NCI-H1417 treated with DMSO at 0.1 percent for 48 hours (cell line): ENCODE measurements at places on chromosomes 6 and 20.

DNA sequence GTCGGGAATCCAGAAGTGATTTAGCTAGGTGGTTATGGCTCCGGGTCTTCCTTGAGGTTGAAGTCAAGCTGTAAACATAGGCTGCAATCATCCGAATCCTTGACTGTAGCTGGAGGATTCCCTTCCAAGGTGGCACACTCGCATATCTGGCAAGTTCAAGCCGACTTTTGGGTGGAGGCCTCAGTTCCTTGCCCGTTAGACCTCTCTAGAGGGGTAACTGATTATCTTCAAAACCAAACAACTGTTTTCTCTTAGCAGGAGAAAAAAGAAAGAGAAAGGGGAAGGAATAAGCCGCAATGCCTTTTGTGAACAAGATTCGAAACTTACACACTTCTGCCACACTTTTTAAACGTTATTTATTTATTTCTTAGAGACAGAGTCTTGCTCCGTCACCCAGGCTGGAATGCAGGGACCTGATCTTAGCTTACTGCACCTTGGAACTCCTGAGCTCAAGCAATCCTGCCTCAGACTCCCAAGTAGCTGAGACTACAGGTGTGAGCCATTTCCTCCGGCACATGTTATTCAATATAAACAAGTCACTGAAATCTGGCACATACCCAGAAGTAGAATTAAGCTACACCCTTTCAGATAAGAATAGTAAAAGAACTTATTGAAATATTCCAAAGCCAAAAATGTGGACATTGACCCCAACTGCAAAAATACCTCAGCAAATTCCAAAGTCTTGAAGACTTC lies 76.3 kb downstream of the HFE start:
- no peak for DNase-seq

- DNase-seq, result no peak
Observed at GRCh38 chr20:33790566-33790965, 20.6 kb upstream of the CHMP4B start.

DNA sequence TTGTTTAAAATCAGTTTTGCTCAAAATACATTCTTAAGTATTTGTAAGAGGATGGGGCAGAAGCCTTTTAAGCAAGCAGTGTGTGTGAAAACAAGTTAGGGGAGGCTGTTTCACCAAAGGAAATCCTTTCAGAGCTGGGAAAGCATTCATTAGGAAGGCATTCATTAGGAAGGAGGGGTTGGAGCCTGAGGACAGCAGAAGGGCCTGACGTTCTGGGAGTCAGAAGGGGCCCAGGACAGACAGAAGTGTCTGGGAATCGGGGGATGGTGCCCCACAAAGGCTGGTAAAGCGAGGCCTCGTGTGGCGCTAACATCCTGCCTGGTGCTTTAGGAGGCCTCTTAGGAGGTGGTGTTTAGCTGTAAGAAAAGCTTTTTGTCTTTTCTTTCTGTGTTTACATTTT lies 80.6 kb upstream of the NXT1 start:
- DNase-seq, result no peak

DNA sequence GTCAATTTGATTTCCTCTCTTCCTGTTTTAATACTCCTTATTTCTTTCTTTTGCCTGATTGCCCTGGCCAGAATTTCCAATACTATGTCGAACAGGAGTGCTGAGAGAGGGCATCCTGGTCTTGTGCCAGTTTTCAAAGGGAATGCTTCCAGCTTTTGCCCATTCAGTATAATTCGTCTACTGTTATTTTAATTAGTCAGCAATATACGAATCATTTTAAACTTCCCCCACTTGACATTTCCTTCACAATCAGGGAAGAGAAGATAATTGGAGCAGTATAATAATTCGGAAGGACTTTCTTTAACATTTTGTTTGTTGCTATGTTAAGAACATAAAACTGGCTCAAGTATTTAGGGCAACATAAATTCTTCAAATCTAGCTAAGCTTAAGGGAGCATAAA lies 860.3 kb upstream of the SLC35B3 start:
- DNase-seq, result no peak

DNA sequence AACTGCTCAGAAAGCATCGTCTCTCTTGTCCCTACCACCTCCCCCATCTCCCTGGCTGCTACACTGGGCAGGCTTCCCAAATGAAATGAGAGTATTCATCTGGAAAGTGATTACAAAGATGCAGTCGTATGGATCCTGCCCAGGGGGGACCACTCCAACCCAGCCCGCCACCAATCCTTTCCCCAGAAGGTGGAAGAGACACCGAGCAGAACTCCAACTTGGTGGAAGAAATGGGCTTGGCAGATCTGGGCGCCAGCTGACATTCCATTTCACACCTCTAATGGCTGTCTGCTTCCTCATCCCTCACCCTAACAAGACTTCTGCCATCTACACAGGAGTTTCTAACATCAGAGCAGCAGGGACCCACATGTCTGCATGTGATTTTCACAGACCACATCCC lies 12.7 kb downstream of the PKHD1 start:
- no peak for DNase-seq

- DNase-seq, result no peak
Observed at GRCh38 chr20:52981051-52981450, 8.9 kb downstream of the TSHZ2 start.

DNA sequence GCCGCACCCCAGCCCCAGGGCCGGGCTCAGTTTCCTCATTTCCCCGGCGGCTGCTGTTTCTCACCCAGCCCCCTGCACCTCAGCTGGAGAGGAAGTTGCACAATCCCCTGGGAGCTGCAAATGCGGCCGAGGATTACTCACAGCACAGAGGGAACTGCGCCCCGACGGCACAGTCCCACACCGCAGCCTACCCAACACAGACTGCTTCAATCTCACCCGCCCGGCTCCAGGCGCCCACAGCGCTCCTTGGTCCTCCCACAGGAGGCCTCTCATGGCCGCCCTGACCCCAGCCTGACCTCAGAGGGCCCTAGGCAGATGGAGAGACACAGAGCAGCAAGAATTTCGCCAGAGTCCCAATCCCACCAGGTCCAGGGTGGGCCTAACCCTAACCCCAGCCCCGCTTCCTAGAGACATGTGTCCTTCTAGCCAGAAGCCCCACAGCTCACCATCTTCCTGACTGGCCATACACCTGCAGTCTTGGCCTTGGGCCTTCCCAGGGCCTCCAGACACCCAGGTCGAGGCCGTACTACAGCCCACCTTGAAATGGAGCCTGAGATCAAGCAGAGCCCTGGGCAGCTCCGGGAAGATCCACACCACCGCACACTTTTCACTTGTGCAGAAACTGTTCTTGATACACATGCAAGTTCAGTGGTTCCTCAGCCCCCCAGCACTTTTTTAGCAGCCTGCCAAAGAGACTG lies 11.7 kb downstream of the TFEB start:
- DNase-seq, result no peak

- DNase-seq, result peak; percentile 9
Observed at GRCh38 chr20:11379257-11380011, 538.3 kb upstream of the BTBD3 start.

- DNase-seq, result no peak
Observed at GRCh38 chr6:152240436-152240835, 396.7 kb downstream of the SYNE1 start.

- DNase-seq, result peak; percentile 59
Observed at GRCh38 chr6:170279977-170280688, 10.7 kb downstream of the DLL1 start.

GRCh38 chr6:25927756-25928216 lies 2.7 kb downstream of the SLC17A2 start:
- DNase-seq, result no peak

DNA sequence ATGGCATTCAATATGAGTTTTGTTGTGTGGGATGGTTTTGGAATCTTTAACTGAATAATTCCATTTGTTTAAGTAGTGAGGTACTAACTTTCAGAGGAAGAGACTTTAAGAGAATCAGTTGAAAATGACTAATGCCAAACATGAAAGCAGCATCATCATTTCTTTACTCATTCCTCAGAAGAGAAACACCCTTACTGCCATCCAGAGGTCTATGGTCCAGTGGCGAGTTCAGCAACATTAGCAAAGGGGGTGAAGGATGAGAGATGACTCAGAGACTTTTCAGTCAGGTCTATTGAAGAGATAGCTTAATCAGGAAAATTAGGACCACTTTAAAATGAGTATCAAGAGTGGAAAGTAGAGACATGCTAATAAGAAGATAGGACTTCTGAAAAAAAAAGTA lies 118.8 kb downstream of the COL19A1 start:
- no peak for DNase-seq

GRCh38 chr20:17673084-17673483 lies 9.0 kb downstream of the RRBP1 start:
- no peak for DNase-seq

- DNase-seq, result no peak
Observed at GRCh38 chr6:45808042-45808645, 207.5 kb downstream of the CLIC5 start.

DNA sequence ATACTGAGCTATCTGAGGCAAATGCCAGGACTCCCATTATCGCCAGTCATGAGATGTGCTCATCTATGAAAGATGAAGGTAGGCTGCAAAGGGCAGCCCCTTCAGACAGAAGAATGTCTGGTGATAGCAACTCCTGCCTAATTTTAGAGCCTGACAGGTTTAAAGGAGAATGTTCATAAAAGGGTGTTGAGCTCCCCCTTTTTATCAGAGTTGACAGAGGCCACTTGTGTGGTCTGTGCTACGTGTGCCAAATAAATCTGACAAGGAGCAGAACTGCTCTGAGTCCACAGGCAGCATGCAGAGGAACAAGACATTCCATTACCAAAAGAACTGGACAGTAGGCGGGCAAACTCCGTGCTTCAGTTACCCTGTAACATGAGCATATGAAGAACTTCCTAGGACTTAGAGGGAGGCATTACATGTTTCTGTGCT lies 101.8 kb downstream of the PREP start:
- DNase-seq, result no peak

GRCh38 chr20:4040283-4041179 lies 25.2 kb upstream of the RNF24 start:
- DNase-seq, result no peak

GRCh38 chr20:37282556-37282955 lies 6.9 kb upstream of the MANBAL start:
- no peak for DNase-seq

- DNase-seq, result no peak
Observed at GRCh38 chr6:111521497-111522270, 38.7 kb upstream of the REV3L start.

- DNase-seq, result no peak
Observed at GRCh38 chr20:40583636-40584035, 105.4 kb downstream of the MAFB start.

- no peak for DNase-seq
Observed at GRCh38 chr20:53652090-53652858, 58.6 kb upstream of the ZNF217 start.

DNA sequence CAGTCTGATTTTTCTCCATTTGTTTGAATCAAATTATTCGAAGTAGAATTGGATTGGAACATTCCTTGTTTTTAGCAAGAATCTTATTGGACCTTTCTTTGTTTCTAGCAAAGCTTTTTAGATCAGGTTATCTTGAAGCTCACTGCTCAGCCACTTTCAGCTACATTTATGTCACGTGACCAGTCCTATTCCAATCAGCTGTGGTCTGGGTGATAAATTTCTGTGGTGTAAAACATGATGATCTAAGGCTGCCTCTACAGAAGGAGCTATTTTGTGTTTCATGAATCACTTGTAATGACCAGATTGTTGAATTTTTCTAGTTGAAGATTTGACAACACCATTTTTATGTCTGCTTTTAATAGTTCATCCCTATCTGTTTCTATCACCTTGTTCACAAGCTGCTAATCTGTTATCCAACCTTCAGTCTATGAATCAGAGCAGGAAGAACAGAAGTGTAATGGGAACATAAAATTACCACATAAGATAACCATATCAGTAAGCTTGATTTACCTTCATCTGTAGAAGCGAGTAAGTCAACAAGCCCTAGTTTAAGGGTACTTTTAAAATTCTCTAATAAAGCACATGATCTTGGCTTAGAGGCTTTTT lies 101.0 kb upstream of the MAP3K7 start:
- DNase-seq, result no peak

DNA sequence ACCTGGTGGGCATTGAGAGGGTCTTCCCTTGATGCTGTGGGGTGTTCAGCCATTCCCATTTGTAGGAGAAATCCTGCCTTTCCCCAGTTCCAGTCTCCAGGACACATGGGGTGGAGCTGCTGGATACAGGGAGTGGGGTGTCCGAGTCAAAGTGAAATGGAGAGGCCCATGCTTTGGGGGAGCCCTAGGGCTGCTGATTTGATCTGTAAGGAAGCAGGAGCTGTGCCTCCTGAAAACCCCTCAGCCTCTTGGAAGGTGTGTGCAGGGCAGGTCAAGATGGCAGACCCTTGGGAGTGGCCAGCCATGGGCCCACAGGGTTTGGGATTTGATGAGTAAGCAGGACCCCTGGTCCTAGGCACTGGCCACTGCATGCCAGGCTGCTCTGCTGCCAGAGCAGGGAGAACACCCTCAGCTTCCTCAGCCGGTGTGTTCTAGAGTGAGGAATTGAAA lies 82.0 kb downstream of the SERAC1 start:
- no peak for DNase-seq

GRCh38 chr6:89079511-89080234 lies 878 bp upstream of the PNRC1 start:
- peak; percentile 16 for DNase-seq

- no peak for DNase-seq
Observed at GRCh38 chr6:155121699-155122098, 126.6 kb downstream of the TIAM2 start.

DNA sequence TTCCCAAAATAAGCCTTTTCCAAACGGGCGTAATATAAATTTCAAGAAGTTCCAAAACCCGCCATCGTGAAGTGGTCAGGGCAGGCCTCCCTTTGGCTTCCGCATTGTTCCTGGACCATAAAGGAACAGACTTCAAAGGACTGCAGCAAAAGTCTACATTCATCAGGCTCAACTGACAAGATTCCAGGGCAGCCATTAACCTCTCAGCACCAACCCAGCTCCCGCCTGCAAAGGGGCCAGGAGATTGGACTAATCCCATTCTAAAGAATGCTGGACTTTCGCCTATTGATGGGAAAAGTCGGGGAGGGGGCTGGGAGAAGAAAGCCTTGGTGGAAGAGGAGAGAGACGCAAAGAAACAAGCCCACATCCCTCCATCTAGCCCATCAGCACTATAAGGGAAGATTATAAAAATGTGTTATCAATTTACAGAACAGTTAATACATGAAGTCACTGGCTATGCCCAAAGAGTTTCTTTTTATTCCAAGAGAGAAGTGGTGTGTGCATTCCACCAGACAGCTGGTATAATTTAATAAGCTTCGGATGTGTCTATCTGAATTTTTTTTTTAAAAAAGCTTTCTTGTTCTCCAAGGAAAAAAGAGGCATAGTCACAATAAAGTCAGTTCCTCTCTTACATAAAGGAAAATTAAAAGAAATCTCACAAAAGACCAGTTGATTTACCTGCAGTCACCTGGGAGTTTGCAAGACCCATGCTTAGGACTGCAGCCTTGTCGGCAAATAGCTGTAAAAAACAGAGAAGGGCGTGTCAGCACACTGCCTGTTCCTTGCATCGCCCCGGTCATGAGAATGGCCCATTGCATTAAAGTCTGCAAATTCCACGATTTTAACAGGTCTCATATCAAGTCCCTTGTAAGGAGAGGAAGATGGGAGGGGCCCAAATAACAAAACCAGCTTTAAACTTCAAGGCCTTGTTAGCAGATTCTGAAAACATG lies 17.8 kb downstream of the JAG1 start:
- DNase-seq, result no peak

GRCh38 chr6:57246307-57246706 lies 24.2 kb upstream of the RAB23 start:
- no peak for DNase-seq

- DNase-seq, result no peak
Observed at GRCh38 chr6:20266851-20267608, 54.8 kb upstream of the MBOAT1 start.
